Brain pericyte (primary cell): ENCODE measurements at places on chromosomes 11 and 22.

GRCh38 chr22:22923379-22923778, 35.8 kb downstream of the IGLL5 start:
- DNase-seq = no peak

GRCh38 chr11:66150725-66151124, 80.7 kb downstream of the PACS1 start:
- DNase-seq = no peak

GRCh38 chr11:8338138-8338537, 74.5 kb upstream of the LMO1 start:
- DNase-seq = no peak

DNA sequence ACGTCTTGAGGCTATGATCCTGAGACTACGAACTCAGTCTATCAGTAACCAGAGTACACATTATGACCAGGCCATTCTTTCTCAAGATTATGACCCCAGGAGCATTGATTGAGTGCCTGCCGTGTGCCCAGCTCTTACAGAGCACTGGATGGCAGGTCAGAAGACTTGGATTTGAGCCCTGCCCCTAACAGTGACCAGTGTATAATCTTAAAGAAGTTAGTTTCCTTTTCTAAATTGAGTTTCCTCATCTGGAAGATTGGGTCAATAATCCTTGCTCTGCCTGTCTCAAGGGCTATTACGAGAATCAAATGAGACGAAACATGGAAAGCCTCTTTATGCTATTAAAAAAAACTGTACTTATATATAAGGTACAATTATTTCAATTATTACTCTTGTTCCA, 38.2 kb downstream of the SLCO2B1 start:
- DNase-seq = no peak

DNA sequence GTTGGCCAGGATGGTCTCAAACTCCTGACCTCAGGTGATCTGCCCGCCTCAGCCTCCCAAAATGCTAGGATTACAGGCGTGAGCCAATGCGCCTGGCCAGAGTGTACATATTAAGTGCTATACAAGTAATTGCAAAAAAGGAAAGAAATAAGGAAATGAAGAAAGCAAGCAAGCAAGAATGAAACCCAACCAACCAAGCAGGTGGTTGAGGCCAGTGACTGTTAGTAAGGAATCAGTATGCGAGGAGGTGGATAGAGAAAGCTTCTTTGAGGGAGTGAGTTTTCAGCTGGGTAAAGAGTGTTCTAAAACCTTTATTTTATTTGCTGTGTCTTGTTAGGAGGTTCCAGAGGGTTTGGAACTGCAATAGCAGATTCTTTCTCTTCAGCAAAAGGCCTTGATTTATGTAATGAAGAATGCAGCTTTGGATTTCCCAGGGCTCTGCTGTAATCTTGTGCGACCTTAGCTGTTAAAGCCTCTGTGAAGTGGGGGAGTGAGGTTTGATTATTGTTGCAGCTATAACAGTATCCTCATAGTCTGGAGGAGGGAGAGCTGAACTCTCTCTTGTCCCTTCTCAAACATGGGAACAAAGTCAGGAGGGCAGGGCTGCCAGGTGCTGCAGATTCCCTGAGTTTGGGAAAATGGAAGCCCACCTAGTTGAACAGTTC, 5.7 kb downstream of the AMPD3 start:
- DNase-seq = no peak

- no peak for DNase-seq
These were observed 1.9 kb upstream of the OR51B4 start for GRCh38 chr11:5303626-5304025.

- DNase-seq = no peak
These were observed 9.4 kb downstream of the CDC45 start for GRCh38 chr22:19488884-19489843.

GRCh38 chr11:69523453-69523852, 42.0 kb downstream of the LINC01488 start:
- DNase-seq = no peak

GRCh38 chr11:69053169-69053477, 4.4 kb downstream of the TPCN2 start:
- no peak for DNase-seq

DNA sequence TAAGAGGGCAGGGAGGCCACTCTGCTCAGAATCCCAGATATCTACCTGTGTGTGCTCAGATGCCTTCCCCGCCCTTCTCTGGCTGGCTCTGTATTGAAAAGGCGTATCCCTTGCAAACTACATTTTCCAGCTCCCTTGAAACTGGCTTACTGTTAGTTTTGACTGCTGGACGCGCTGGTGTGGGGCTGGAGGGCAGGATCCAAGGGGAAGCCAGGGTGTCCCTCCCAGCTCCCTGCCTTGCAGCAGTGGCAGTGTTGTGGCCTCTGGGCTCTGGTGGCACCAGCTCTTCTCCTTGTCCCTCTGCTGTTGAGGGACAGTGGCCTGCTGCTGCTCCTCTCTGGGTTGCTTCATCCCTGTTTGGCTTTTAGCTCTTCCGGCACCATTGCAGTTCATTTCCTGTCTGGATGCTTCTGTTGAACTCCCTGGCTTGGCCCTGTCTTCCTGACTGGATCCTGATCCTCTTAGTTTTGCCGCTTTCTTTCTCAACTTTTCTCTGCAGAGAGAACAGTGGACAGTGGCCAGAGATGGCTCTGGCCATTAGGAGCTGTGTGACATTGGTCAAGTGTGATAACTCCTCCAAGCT, 107.1 kb upstream of the PARVA start:
- DNase-seq = no peak

- peak; percentile 51 for DNase-seq
These were observed 15.6 kb upstream of the DENND5A start for GRCh38 chr11:9280655-9281301.

GRCh38 chr11:132422722-132423121, 1052.3 kb downstream of the NTM start:
- DNase-seq = no peak

DNA sequence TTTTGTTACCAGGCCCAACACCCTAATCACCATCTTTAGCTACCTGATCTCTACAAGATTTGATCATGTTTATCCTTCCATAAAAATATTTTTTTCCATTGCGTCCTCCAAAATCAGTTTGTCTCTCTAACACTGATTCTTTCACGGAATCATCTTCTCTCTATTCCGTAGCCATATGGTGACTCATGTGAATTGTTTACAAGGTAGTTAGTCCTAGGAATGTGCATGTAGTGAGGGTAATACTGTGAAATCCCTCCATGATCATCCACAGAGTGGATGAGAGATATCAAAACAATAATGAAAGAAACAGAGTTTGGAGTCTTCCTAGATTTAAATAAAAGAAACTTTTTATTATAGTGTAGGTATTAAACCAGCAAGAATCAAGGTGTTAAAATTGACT, 230.2 kb downstream of the METTL15 start:
- no peak for DNase-seq
